K562 (cell line): ENCODE measurements at places on chromosomes 16 and 17.

DNA sequence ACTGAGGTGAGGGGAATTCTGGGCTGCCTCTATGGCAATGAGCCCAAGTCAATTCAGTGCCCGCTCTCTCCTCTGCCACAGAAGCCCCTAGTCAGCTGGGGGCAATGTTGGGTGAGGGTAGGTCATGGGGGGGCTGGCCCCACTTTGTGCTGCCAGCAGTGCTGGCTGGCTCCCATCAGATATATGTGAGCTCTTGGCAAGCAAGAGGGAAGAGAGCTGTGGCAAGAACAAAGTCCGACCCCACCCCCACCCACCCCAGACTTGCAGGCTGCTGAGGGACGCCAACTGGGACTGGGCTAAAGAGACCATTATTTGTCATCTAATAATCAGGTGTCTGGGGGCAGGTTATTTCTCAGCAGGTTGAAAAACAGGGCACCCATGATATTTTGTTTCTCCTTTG lies 89.4 kb downstream of the YPEL2 start:
- DNase-seq = no peak

- peak; percentile 73 for DNase-seq
These were observed 592 bp downstream of the ALDOA start for GRCh38 chr16:30065943-30066760.

- no peak for DNase-seq
These were observed 14.0 kb downstream of the PRSS54 start for GRCh38 chr16:58280846-58281301.

GRCh38 chr17:76243826-76244679 lies 3.8 kb upstream of the RNF157 start:
- no peak for DNase-seq

GRCh38 chr16:49608779-49609178 lies 235.2 kb downstream of the C16orf78 start:
- no peak for DNase-seq

DNA sequence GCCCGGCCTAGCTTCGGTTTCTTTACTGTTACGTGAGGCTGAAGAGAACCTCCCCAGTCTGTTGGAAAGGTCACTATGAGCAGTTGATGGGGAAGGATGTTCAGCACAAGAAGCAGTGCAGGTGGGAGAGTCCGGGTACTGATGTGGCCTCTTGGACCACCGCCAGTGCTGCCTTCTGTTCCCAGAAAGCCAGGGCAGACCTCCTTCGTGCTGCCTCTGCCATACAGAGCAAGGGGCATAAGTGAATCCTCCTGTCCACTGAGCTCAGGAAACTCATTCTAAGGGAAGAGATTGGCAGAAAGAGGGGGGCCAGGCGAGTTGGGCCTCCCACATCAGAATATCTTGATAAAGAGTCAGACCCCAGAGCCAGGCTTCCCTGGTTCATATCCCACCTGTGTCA lies 3.7 kb downstream of the PPP4C start:
- DNase-seq = no peak

DNA sequence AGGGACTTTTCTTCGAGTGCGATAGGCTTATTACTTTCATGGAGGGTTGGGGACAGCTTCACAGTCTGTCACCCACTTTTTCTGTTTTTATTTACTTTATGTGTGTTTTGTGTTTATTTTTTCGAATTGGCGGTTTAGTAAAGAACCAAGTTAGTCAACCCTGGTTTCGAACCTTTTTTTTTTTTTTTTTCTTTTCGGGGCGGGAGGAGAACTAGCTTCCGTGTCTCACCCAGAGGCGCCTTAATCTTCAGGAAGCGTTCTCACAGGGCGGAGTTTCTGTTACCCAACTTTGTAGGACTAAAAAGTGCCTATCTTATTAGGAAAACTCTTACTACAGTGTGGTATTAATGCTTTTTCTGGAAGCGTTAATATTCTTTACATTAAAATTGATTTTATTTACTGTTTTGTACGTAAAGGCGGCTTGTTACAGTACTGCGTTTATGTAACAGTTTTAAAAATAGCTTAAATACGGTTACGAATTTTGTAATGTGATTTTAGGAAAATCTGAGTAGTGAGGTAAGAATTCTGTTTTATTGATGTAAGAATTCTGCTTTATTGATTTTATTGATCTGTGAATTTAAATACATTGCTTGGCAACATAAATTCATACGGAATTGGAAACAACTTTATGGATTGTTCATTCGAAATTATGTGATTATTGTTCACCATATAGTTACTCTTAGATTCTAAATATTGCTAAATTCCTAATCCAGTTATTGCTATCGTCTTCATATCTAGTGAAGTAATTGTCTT lies 885 bp downstream of the ZNF207 start:
- no peak for DNase-seq

DNA sequence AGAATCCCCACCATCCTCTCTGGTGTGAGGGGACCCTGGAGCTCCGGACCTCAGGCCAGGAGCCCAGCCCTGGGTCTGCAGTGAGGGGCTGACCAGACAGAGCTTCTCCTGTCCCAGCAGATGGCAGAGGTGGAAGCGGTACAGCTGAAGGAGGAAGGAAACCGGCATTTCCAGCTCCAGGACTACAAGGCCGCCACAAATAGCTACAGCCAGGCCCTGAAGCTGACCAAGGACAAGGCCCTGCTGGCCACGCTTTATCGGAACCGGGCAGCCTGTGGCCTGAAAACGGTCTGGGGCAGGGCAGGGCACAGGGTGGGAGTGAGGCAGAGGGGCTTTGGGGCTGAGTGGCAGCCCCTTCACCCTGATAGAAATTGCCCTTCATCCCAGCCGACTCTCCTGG lies 527 bp downstream of the UNC45B start:
- peak; percentile 2 for DNase-seq

DNA sequence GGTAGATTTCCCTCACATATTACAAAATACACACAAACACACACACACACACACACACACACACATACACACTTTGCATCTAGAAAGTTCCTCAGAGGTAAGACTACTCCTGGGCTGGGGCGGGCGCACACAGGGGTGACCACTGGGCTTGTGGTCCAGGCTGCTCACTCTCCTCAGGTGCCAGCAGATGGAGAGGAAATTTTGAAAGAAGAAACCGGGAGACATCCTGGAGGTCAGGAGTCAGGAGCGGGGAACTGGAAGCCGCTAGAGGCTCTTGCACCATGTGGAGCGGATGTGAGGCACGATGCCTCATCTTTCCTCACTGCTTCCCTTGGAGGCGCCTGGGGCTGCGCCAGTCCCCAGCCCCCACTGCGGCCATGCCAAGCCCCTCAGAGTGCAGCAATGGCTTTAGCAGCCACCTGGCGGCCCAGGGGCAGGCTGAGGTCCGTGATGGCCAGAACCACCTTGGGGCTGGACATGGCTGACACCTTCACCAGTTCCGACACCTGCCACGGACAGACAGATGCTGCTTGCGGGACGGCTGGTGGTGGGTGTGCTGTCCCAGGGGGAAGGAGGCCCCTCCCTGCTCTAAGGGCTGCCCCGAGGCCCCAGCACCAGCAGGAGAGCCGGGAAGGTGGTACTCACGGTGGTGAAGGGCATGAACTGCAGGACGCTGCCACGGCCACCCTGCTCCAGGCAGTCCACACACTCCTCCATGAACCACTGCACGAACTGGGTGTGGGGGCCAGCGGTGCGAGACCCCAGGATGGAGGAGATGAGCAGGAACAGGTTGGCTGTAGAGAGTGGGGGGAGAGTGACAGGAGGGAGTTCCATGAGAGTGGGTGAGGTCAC lies 4.1 kb downstream of the CSF3 start:
- DNase-seq = no peak

GRCh38 chr17:44830359-44831288 lies 537 bp upstream of the GJC1 start:
- DNase-seq = no peak

DNA sequence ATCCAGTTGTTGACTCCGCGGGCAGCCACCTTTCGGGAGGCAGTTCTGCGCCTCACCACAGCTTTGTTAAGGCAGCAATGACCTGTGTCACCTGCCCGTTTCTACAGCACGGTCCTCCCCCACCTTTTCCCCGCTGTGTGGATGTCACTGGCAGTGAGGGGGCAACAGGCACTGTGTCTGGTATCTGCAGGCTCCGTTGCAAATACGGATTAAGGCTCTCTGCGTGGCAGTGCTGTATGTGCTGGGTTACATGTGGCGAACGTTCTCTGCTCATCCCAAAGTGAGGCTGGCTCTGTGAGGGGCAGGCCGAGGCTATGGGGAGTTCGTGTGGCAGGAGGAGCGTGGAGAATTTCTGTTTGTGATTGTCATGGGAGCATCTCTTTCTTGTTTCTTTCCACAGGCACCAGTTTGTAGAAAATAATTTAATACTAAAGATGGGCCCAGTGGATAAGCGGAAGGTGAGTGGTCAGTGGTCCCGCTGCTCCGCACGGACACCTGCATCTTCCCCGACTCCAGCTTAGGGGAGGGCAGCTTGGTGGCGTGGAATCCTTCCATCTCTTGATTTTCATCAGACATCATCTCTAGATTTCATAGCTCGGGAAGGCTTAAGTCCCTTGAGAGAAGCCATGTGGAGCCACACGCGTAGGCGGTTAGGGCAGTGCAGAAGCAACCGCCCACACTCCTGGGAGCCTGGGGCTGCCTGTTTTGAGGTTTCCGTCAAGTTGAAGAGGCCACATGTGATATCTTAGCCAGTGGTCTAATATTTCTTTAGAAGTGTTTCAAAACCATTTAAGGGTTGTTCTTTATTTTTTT lies 57.8 kb downstream of the PDPK1 start:
- no peak for DNase-seq

GRCh38 chr17:17741349-17742023 lies 60.2 kb downstream of the RAI1 start:
- no peak for DNase-seq

DNA sequence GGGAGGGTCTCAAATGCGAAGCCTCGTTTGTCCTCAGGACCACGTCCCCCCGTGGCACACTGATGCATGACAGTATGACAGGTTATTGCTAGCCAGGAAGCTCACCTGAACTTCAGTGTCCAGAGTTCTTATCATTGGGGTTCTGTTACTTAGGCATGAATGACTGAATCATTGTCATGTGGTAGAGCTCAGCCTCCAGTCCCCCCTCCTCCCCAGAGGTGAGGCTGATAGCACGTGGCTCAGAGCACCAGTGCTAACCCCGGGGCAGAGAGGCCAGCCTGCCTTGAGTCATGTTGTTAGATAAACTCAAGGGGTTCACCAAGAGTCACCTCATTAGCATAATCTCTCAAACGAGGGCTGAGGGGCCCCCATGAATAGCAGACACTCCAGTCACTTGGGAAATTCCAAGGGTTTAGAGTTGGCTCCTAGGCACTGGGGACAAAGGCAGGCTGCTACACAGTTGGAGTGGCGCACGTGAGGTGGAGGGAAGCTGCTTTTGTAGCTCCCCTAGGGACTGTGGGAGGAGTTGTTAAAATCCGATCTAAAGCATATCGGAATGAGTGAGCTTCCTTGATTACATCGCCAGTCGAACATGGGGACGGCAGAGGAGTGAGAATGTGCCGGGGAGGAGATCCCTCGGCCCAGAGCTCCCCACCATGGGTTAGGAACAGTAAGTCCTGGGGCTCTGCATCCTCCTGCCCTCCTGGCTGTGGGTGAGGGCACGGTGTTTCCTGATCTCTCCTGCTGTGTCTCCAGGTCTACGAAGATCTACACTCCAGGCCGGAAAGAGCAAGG lies 18.2 kb downstream of the DHX38 start:
- peak; percentile 54 for DNase-seq

DNA sequence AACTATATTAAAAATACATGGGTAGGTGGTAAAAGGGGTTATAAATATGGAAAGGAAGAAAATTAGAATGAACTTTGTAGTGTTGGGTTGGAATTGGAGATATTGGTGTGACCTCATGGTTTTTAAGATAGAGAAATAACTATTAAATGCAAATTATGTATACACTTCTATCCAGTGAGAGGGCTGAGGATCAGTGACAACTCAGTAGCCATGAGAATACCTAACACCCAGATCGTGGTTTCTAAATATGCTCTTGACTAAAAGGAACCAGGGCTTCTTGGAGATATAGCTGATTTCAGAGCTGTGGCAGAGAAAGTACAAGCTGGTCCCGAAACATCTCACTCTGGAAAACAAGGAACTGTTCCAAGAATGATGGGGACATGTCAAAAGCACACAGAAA lies 44.4 kb downstream of the SLC6A4 start:
- no peak for DNase-seq
